ENCODE measurements at places on chromosomes 6 and 20.

- no peak for DNase-seq
Observed at GRCh38 chr6:43493833-43494232, 16.3 kb downstream of the LRRC73 start.

DNA sequence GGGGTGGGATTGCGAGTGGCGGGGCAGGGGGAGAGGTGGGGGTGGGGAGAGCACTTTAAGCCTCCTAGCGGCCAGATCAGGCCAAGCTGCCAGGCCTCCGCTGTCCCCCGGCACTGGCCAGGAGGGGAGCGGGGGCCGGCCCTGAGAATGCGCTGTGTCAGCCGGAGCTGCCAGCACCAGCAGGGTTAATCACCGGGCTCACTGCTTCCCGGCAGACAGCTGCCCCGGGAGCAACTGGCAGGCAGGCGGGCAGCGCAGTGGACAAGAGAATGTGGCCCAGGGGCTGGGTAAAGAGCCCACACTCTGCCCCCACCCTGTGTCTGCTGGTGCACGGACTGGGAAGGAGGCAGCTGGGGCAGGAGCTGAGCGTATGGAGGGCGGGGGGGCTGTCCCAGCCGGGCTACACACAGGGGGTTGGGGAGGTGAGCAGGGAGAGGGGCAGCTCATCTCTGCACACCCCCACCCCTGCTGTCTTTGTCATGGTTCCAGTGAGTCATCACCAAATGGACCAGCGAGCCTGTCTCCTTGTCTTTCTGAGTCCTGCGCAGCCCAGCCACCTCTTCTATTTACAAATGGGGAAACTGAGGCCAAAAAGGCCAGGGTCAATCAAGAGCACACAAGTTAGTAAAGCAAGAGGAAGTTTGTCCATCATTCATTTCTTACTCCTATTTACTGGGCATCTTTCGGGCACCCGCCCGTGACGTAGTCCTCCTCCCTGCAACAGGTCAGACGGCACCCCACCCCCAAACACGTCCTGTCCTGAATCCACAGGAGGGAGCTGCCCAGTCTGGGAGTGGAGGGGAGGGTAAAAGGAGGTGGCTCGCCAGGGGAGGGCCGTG is 2.1 kb upstream of the LAMA5 start:
- DNase-seq: peak; percentile 99

DNA sequence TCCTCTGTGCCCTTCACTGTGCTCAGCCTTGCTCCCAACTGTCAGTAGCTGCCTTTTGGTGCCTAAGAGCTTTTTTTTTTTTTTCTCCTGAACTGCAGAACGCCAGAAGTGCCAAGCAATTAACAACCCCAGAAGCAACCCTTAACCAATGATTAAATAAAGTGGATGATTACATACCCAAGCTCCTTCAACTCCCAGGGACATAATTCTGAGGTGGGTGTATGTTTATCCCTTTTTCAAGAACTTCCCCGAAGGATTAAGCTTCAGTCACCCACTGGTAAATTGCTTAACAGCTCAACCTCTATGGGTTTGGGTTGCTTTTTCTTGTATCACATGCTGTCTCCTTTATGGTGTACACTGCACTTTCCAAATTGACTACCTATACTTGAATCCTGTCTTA is 41.1 kb downstream of the KLHL31 start:
- DNase-seq: no peak

GRCh38 chr20:5548107-5548506 is 202.1 kb upstream of the SHLD1 start:
- no peak for DNase-seq

DNA sequence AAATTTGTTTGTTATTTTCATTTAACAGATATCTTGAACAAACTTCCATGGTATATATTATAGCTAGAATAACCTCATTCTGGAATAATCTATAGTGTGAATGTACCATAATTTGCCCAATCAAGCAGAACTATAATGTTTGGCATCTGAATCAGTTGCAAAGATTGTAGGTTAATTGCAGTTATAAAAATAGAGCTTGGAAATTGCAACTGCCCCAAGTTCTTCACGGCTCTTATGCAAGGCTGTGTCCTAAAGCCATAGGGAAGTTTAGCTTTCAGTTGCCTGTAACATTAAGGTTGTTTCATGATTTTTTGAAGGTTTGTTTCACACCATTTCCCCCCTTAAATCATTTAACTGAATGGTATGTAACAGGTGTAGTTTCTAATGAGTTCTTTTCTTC is 19.4 kb downstream of the NQO2 start:
- DNase-seq: no peak

GRCh38 chr6:151661928-151662327 is 145.6 kb upstream of the ESR1 start:
- DNase-seq: no peak

- no peak for DNase-seq
Observed at GRCh38 chr6:48765352-48765961, 654.5 kb upstream of the PTCHD4 start.

- DNase-seq: no peak
Observed at GRCh38 chr6:110728501-110728900, 86.8 kb downstream of the CDK19 start.

GRCh38 chr20:57379263-57379647 is 11.9 kb upstream of the RBM38 start:
- DNase-seq: no peak

DNA sequence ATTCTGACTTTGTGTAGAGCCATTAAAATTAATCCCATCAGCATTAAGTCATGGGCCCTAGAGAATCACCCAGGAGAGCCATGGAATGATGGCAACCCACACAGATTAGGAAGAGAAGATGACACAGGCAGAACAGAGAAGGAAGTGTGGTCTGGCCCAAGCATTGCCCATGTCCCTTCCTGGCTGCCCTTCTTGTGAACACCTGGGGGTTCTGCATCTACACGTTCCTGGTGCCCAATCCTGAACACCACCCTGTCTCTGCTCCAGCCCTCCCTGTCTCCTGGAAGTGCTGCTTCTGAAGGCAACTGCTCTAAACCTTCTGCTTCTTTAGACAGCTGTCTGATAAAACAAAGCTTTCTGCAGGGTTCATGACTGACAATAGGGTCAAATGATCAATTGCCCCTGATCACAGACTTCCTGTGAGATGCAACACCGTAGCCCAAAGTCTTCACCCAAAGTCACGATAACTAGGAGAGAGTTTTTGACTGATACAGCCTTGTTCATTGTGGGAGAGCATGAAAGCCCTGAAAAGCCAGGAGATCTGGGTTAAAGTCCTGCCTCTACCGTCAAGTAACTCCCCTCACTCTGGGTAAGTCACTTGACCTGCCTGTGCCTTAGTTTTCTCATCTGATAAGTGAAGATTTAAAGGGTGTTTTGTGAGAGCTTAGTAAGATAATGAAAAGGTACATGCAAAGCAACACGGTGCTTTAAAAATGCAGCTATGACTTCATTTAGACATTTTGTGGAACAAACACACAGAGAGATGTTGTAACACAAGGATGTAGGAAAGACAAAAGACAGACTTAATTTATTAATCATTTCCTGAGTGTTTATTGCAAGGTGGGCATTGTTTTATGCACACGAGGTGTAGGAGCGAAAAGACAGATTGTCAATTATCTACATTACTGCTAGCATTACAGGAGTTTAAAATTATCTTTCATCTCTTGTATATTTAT is 291.2 kb upstream of the STXBP5 start:
- DNase-seq: no peak

DNA sequence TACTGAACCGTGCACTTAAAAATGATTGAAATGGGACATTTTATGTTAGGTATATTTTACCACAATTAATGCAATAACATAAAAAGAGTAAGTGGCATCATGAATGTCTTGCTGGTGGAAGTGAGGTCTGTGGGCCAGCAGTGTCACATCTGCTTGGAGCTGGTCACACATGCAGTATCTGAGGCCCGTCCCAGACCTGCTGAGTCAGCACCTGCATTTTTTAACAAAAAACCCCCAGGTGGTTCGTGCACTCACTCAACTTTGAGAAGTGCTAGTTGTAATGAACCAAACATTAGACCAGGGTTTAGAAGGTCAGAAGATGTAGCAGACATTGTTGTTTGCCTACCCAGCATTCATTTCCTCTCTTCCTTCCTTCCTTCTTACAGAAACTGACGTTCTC is 21.0 kb downstream of the BANF2 start:
- no peak for DNase-seq

- no peak for DNase-seq
Observed at GRCh38 chr6:53646606-53647005, 18.9 kb downstream of the KLHL31 start.

- no peak for DNase-seq
Observed at GRCh38 chr20:37072293-37073196, 23.3 kb downstream of the RBL1 start.

- DNase-seq: no peak
Observed at GRCh38 chr6:21508753-21509152, 84.8 kb upstream of the SOX4 start.

DNA sequence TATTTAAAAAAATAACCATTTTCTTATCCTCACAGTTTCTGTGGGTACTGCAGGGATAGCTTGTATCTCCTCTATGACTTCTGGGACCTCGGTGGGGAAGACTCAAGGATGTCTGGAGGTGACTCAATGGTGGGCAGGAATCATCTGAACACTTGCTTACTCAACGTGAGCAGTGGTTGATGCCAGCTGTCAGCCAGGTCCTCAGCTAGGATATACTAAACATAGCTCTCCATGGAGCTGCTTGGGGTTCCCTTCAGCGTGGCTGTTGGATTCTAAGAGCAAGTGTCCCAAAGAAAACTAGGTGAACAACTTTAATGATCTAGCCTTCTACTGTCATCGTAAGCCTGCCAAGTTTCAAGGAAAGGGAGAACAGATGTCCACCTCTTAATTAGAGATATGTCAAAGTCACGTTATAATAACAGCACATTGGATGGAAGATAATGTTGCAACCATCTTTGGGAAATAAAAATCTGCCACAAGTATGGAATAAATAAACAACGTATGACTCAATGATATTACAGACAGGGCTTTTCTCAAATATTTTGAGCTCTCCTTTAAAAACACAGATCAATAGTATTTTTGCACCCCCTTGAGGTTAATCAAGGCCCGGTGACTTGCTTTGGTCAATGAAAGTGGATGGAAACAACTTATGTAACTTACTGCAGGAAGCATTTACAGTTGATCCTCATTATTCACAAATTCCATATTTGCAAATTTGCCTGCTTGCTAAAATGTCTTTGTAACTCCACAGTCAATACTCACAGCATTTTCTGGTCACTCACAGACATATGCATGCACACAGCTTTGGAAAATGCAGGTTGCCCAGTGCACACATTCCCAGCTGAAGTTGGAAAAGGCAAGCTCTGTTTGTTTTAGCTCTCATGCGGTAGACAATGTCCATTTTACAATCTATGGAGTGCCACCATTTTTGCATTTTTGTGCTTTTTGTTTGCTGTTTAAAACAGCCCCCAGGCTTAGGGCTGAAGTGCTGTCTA is 6.6 kb upstream of the HEBP2 start:
- DNase-seq: no peak

- DNase-seq: no peak
Observed at GRCh38 chr20:14055127-14055742, 59.9 kb downstream of the MACROD2 start.

DNA sequence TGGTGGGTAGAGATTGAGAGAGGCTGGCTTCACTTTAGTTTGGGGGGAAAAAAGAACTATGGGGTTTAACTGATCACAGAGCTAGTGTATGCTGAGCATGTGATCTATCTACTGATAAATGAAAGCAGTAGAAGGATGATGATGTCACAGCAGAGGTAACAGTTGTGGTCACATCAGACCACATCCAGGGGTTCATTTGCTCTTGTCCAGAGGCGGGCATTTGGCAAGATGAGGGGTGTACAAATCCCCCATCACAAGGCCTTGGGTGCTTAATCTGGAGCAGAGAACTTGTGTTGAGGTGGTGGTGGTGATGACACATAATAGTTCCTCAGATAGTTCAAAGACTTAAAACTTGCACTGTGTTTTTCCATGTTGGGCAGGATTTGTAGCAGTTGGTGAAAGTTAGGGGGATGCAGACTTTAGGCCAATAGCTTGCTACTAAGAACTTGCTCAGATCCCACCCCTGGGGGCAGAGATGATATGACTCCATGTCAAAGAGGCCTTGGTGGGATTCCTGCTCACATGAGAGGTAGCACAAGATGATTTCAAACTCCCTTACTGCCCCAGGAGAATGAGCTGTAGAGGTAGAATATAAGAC is 63.4 kb downstream of the PRDM1 start:
- no peak for DNase-seq

DNA sequence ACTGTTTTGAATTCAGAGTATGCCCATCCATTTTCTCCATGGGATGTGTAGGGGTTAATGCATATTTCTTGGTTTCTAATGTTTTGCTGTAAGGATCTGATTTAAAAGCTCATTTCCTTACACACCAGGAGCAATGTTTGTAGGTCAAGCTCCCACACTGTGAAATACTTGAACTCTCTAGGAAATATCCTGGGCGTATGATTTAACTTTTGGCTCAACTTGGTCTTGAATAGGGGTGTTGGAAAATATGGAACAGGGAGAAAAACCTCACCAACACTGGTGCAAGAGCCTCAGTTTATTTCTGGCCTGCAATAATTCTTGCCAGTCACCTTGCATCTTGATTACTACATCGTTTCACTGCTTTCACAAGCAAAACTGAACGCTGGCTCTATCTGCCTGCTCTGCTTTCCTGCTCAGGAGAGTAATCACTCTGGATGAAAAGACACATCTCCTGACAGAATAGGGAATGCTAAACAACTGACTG is 25.1 kb upstream of the RFPL4B start:
- no peak for DNase-seq

DNA sequence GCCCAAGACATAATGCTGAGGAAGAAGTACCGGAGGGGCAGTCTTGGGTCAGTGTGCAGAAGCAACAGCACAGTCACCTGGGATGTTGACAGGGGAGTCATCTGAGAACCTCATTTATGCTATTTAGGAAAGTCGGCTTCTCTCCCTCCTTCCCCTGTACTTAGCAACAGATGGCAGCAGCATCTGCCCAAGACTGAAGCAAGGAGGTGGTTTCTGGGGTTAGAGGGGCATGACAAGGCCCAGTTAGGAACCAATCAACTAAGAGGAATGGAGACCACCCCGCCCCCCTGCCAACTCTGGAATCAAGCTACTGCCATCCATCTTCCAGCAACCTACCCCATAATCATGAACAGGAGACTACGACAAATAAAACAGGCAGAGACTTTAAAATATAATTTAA is 21.7 kb downstream of the RIPK1 start:
- no peak for DNase-seq

DNA sequence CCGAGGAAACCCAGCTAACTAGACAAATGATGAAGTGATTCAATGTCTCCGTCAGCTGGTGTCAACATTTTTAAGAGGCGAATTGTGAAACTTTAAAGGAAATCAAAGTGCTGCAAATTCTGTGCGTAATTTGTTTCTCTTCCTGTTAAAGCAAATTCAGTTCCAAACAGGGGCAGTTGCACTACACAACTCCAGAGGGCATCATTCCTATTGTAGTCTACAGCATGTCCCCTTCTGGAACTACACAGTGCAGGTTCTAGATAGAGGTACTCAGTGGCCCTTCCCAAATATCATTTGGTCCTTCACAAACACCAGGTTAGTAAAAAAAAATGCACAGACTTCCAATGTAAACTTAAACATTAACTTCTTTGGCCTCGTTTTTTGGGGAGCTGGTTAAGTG is 38.3 kb upstream of the SMLR1 start:
- no peak for DNase-seq

- DNase-seq: no peak
Observed at GRCh38 chr6:74250161-74250818, 554.3 kb downstream of the CD109 start.

GRCh38 chr20:63166193-63167020 is 49.5 kb downstream of the YTHDF1 start:
- peak; percentile 85 for DNase-seq

GRCh38 chr6:83702077-83702476 is 6.8 kb downstream of the SNAP91 start:
- no peak for DNase-seq

GRCh38 chr20:31542201-31542842 is 28.1 kb downstream of the HM13 start:
- DNase-seq: no peak

GRCh38 chr6:28315628-28316027 is 20.3 kb downstream of the ZSCAN31 start:
- no peak for DNase-seq
